ENCODE measurements at places on chromosomes 13 and 19.

- peak; percentile 65 for DNase-seq
Measured at GRCh38 chr13:21124852-21125251, 51.5 kb downstream of the SKA3 start.

DNA sequence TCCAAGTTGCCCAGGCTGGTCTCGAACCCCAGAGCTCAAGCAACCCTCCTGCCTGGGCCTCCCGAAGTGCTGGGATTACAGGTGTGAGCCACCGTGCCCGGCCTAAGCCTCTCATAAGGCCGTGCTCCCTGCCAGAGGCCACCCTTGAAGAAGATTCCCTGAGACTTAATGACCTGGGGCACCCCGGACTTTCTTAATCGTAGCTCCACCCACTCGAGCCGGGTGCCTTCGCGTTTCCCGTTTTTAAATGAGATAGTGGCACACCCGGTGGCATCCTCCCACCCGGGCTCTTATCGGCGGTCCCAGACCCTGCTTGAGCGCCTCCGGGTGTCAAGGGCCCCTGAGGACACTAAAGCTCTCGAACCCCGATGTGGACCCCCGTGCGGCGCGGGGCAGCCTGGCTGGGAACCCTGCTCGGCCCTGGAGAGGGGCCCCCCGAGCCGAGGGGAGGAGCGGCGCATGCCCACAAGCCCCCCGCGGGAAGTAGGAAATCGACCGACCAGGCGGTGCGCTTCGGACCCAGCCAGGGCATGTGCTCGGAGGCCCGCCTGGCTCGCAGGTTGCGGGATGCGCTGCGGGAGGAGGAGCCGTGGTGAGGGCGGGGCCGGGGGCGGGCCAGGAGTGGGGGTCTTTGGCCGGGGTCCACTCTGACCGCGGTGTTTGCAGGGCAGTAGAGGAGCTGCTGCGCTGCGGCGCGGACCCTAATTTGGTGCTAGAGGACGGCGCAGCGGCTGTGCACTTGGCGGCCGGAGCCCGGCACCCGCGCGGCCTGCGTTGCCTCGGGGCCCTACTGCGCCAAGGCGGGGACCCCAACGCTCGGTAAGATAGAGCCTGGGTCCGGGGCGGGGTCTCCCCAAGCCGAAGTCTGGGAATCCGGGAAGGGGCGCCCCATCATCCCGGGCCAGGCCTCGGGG lies at the start of gene ANKLE1:
Gene ANKLE1 (plus strand): TSS at position 511 of the 914 bp plus-strand sequence. CDS start 20 bp downstream, at position 531.
- DNase-seq: no peak

GRCh38 chr19:4368128-4368820 lies 24.9 kb downstream of the MPND start:
- no peak for DNase-seq

DNA sequence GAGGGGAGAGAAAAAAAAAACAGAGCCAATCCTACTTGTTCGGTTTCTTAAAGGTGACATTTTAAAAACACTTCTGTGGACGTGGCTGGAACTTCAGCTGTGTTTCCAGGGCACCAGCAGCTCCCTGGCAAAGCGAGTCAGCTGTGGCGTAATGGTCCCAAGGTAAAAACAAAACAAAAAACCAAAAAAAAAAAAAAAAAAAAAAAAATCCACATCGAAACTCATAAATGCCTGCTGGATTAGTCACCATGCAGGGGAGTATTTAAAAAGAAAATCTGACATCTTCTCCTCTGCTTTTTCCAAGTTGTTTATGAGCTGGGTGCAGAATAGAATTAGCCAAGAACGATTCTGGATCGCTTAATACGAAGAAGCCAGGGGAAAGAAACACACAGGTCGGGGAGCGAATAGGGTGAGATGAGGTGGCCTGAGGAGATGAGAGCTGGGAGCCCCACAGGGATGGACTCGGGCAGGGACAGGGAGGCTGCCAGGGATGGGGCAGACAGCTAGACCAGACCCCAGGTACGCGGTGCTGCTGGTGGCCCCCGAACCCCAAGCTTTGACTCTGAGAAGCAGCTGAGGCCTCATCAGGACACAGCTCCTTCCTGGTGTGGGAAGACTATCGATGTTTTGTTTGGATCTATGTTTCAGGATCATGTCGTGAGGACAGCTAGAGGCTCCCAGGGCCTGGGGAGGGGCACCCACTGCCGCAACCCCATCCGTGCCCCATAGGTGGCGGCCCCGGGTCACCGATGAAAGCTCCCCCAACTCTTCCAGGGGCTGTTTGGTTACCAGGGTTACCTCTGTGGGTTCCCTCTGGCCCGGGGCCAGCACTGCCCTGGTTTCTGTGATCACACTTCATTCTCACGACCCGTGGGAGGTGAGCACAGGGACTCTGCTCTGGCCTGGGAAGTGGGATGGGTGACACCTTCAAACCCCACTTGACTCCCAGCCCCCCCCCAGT lies 3.1 kb upstream of the CTXN1 start:
- no peak for DNase-seq

- DNase-seq: no peak
Measured at GRCh38 chr19:49643466-49643865, 1.5 kb downstream of the SCAF1 start.

DNA sequence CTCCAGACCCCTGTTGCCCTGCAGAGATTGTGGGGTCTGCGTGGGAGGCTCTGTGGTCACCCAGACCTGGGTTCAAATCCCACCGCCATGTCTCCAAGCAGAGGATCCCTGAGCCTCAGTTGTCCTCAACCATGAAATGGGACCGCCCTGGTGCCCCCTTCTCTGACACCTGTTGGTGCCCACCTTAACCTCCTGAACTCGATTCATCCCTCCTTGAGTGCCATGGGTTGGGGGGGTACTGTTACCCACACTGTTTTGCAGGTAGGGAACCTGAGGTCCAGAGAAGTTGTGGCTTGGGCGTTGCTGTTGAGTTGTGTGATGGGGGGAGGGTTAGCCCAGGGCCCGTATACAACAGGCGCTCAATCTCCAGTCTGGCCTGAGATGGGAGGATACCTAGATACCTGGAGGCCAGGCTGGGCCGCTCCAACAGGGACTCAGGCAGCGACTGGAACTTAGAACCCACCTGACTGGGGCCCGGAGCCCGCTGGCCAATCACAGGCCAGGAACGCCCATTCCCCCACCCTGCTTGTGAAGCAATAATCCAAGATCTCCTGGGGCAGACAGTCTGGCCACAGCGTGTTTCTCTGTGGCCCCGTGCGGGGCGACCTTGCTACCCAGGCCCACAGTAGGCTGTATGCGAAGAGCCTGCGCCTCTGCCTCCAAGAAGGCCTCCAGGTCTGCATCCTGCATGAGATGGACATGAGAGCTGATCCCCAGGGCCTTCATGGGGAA lies 2.8 kb downstream of the ARID3A start:
- DNase-seq: no peak

DNA sequence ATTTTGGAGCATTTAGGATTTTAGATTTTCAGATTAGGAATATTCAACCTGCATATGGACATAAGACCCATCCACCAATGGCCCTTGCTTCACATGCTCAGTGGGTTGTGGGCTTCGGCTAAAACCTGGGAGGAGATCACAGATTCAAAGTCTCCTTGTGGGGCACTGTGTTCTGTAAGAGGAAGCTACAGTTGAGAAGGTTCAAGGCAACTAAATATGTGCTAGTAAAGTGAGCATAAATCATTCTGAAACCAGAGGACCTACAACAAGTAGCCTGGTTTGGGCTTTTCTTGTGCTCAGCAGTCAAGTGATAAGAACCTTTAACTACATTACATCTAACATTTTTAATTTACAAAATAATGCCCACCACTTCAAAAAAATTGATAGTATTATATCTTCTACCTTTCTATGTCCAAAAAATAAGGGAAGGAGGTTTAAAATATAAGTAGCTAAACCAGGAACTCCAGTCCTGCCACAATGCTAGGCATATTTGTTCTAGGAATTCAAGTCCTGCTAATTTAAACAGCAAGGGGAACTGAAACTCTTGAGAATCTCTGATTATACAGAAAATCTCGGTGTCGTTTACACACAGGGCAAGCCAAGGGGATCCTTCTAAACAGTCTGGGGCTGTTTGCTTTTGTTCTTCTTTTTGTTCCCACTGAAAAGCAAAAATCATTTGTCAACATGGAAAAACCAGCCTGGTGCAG lies 36.6 kb downstream of the FOXO1 start:
- DNase-seq: no peak

GRCh38 chr13:34942732-34943435 lies 814 bp downstream of the NBEA start:
- peak; percentile 37 for DNase-seq

DNA sequence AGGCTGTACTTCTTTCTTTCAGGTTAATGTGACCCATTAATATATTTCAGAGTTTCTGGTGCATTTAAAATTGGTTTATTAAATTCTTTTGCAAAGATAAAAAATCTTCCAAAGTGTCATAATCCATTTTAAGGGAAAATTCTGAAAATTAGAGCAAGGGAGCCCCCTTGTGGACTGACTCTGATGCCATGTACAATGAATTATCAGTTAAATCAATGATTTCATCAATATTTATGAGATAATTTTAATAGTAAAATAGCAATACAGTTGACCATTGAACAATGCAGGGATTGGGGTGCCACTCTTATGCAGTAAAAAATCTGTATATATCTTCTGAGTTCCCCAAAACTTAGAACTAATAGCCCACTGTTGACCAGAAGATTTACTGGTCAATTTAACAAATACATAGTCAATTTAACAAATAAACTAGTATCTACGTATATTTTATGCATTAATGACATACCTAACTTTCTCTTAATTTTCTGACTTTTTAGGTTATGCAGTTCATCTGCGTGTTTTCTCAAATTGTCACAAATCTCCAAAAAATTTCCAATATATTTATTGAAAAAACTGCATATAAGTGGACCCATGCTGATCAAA lies 479.1 kb upstream of the MIR17HG start:
- no peak for DNase-seq

GRCh38 chr19:6451583-6452222 lies 7.9 kb downstream of the SLC25A23 start:
- DNase-seq: no peak

GRCh38 chr13:47294691-47295090 lies 397.8 kb upstream of the HTR2A start:
- DNase-seq: no peak

DNA sequence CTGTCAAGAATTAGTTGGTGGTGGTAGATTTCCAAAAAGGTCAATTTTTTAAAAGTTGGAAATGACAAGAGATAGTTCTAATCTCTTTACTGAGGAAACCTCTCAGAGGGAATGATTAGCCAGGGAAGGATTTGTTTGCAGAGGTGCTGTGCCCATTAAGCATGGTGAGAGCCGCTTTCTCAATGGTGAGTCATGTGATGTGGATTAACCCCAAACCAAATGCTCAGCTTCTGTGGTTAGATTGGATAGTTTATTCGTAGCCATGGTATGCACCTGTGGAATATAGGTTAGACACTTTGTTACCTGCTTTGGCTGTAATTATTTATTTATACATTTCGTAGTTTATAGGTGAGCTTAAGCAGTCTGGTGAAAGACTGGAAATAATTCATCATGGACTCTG lies 7.1 kb downstream of the HNRNPM start:
- no peak for DNase-seq

- no peak for DNase-seq
Measured at GRCh38 chr19:5017235-5017634, 48.3 kb downstream of the KDM4B start.

- no peak for DNase-seq
Measured at GRCh38 chr13:95182570-95183265, 118.5 kb downstream of the ABCC4 start.

DNA sequence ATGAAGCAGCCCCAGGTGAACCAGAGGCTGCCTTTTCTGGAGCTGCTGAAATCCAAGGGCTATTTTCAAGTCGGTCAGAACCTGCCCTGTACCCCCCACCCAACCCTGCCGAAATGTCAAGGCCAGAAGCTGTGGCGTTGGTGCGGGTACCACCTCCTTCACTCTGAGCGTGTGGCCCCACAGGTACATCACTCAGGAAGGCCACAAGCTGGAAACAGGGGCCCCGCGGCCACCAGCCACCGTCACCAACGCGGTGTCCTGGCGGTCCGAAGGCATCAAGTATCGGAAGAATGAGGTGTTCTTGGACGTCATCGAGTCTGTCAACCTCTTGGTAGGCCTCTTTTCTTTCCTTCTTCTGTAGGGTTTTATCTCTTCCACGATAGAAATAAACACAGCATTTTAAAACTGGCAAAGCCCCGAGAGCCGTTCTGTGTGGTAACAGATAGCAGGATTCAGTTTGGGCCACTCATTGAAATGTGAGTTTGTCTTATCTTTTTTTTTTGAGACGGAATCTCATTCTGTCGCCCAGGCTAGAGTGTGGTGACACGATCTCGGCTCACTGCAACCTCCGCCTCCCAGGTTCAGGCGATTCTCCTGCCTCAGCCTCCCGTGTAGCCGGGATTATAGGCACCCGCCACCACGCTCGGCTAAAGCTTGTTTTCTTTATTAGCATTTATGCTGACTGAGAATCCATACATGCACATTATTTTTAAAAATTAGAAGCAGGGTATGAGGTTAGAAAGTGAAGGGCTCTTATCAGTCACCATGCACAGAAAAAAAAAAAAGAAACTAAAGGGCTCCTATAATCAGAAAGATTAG lies 11.3 kb downstream of the AP1M1 start:
- no peak for DNase-seq

GRCh38 chr19:23440791-23441190 lies 45.5 kb upstream of the ZNF91 start:
- no peak for DNase-seq

DNA sequence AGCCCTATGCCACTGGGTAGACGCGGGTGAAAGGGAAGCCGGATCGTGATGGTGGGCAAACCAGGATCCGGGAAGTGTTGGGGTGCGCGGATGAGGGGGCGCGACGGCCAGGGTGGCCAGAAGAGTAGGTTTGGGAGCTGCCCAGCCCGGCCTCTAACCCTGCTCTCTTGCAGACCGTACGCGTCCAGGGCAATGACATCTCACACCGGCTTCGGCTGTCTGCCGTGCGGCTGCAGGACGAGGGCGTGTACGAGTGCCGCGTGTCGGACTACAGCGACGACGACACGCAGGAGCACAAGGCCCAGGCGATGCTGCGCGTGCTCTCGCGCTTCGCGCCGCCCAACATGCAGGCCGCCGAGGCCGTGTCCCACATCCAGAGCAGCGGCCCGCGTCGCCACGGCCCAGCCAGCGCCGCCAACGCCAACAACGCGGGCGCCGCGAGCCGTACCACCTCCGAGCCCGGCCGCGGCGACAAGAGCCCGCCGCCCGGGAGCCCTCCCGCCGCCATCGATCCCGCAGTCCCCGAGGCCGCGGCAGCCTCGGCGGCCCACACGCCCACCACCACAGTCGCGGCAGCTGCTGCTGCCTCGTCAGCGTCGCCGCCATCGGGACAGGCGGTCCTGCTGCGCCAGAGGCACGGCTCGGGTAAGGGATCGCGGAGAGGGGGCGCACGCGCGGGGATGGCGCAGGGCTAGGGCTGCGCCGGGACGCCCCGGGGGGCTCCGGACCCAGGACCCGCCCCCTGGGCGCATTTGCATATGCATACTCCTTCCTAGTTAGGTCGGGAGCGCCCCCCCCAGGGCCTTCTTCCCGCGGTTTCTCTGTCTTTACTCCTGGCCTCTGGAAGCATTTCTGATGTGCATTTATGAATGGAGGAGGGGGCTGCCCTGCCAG lies 4.1 kb downstream of the VSTM2B start:
- no peak for DNase-seq

All from NCI-H187 (cell line).